ENCODE measurements at places on chromosomes 2 and 18.

DNA sequence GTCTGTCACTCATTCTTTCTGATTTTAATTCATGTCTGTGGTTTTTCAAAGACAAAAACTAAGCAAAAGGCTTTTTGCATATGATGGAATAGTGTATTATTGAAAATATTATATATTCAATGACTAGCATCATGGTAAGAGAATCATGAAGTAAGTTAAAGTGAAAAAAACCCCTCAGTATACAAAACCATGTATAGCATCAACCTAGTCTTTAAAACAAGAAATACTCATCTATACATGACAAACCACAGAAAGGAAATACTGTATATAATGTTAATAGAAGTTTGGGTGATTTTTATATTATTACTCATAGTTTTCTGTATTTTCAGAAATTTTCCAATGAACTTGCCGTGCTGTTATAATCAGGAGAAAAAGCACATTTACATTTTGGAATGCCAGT lies 38.0 kb upstream of the ODC1 start:
- no peak for DNase-seq

DNA sequence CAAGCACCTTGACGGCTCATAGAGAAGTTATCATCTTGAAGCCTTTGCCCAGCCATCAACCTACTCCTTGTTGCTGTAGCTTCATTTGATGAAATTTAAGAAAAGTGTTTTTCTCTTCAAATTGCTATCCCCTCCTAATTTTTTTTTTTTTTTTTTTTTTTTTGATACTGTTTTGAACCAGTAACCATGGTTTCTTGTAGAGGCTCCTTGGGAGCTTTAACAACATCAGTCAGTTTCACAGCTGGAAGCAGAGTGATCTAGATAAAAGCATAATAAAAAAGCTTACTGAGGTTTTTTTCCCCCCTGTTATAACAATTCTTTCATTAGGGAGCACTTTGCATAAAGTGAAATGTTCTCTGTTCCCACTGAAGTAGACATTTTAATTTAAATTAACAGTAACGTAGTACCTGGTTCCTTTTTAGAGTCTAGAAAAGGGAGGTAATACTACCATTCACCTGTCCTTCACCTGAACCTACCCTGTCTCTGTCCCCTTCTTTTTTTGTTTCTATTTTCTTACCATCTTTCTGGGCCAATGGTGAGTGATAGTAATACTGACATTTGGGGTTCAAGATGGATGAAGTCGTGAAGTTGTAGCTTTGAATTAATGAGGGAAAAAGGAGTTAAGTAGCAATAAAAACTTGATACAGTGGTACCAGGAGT lies 101.5 kb downstream of the NCOA1 start:
- no peak for DNase-seq

- no peak for DNase-seq
These were observed 4.6 kb downstream of the HOXD1 start for GRCh38 chr2:176193048-176193447.

DNA sequence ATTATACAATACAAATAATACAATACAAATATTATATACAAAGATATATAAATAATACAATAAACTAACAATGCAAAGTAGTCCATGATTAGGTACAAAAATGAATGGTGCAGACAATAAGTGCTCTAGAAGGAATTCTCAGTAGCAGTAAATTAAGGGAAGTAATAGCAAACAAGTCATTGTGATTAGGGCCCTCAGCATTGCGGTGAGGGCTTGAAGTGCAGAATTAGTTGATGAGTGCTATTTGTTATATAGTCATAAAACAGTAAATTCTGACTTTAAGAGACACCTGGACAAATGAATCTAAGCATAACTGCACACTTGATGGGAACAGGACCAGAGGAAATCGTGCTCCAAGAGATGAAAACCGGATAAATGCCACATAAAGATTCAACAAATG lies 74.9 kb downstream of the ANKRD44 start:
- no peak for DNase-seq

- DNase-seq, result no peak
These were observed 92.1 kb downstream of the LYPD6 start for GRCh38 chr2:149422337-149422990.

DNA sequence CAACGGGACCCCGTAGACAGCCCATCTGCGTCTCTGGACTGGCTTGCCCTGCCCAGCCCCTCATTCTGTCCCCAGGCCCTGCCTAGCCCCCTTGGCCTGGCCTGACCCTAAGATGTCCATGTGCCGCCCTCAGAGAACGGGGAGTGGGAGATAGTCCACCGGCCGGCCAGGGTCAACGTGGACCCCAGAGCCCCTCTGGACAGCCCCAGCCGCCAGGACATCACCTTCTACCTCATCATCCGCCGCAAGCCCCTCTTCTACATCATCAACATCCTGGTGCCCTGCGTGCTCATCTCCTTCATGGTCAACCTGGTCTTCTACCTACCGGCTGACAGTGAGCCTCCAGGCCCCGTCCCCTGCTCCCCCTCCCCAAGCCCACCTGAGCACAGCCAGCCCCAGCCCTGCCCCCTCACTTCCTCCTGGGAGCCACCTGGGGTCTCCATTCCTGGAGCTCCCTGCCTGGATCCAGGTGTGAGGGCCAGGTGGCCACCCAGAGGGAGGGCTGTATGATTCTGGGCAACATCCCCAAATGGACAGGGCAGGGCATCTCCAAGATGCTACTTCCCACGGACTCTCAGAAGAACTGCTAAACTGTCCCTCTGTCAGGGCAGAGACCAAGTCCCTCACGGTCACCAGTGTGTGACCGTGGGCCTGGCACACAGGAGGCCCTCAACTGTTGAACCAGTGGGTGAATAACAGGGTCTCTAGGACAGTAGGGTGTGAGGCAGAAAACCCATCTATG lies 4.0 kb downstream of the CHRND start:
- no peak for DNase-seq

DNA sequence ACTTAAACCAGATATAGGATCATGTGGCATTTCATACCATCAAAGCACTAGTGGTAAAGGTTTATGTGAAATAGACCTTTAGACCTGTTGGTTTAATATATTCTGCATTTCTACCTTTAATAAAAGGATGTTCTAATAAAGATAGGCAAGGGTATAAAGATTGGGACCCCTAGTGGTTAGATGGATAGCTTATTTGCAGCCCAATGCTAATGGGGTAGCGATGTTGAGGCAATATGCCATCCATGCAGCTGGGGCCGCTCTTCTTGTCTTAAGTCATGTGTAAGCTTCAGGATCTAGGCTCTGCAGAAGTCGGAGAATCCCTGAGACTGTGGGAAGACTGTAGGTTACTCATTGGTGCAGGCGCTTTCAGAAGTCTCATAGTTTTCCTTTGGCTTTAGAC lies 114.9 kb downstream of the ICOS start:
- DNase-seq, result no peak

GRCh38 chr2:101011152-101011551 lies 9.1 kb downstream of the RPL31 start:
- DNase-seq, result no peak

DNA sequence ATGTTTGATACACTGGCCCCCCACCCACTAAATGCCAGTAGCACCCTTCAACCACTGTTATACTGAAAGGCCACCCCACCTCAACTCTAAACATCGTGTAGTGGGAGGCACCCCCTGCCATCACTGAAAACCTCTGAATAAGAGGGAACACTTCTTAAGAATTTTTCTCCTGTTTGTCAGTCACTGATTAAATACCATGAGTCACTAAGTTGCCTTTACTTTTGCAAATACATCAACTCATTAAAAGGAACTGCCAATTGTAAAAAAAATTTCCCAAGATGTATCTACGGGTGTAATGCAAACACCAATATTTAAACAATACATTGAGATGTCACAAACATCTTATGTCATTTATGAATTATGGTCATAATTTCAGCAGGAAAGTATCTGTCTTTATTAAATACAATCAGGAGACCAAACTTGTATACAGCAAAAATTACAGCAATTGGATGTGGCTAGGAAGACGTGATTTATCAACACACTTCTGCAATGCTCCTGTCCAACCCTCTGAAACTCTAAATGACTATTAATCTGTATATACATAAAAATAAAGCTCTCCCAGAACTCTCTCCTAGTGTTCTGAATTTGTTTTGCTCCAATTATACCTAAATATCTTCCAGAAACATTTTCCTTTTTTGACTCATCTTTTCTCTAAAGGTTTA lies 144.1 kb upstream of the STK17B start:
- DNase-seq, result no peak

- no peak for DNase-seq
These were observed 44.2 kb upstream of the TAF1B start for GRCh38 chr2:9799011-9799596.

DNA sequence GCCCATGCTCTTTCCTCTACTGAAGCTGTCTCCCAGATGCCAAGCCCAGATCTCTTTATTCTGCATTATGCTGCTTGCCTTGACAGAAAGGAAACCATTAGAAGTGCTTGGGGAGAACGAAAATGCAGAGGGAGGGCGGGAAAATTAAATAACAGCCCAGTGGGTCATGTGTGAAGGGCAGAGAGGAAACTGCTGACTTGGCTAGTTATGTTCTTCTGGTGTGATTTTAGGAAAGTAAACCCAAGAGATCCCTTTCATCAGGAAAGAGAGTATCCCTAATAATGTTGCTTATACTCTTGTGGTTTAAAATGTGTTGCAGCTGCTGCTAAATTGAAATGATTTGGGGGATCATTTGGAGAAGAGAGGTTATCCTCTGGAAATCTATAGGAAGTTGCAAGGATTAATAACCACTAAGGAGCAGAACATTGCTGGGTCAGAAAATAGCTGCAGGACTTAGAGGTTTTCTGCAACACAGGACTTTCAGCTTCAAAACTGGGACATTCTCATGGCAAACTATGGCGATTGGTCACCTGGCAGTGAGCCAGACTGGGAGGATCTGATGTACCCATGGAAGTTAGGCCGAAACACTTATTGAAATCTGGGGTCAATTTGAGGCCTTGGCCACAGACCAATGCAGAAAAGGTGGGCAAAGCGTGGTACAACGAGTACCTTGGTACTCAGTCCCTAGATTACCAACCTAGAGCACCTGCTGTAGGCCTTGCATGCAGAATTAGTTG lies 172.2 kb downstream of the TMEM247 start:
- DNase-seq, result no peak

DNA sequence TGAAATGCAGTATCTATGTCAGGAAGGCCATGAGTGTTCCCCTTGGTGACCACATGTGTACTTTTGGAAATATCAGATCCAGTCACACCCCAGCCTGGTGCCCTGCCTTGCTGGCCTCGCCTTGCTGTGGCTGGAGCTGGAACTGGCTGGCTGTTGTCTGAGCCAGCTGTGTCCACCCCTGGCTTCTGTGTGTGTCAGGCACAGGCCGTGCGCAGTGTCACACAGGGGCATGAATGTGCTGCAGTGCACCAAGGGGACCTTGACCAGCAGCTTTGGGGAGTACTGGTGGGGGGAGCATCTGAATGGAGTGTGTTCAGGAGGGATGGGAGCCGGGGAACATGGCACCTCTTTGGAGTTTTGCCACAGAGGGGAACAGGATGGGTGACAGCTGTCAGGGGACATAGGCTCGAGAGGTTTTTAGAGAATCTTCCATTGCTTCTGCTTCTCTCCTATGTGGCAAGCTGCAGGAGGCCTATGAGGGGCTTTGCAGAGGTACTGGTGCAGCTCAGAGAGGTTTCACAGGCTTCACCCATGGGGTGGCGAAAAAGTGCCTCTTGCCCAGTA lies 44.7 kb upstream of the FAHD2A start:
- DNase-seq, result no peak

- DNase-seq, result no peak
These were observed 92.7 kb downstream of the FARSB start for GRCh38 chr2:222563106-222563718.

DNA sequence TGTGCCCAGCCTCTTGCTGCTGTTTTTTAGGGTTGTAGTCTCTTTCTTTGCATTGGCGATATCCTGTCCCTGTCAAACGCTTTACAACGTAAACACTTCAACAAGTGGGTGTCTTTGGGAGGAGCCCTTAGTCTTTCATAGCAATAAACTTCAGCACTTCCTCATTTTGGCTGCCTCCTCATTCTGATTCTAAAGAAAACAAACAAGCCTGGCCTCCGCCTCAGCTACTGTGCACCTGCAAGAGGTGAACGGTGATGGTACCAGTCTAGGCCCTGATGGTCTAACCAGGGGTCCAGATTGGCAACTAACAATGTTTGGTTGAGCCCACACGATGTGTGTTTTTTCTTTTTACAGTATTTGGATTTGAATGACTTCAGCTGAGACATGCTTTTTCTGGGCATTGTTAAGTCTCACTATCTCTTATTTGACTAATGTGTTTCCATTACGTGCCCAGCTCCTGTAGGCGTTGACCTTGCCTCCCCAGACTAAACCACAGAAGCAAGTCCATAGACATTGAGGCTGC lies 53.2 kb upstream of the CUL3 start:
- no peak for DNase-seq

- DNase-seq, result no peak
These were observed 252.9 kb downstream of the RNF152 start for GRCh38 chr18:61639886-61640285.

- no peak for DNase-seq
These were observed 96.5 kb upstream of the THOC1 start for GRCh38 chr18:364256-364826.

- no peak for DNase-seq
These were observed 1.5 kb downstream of the ESCO1 start for GRCh38 chr18:21598726-21599584.

- no peak for DNase-seq
These were observed 26.0 kb upstream of the ATG16L1 start for GRCh38 chr2:233225230-233226068.

- DNase-seq, result peak; percentile 16
These were observed 83.5 kb downstream of the DNAH7 start for GRCh38 chr2:195984923-195985726.

DNA sequence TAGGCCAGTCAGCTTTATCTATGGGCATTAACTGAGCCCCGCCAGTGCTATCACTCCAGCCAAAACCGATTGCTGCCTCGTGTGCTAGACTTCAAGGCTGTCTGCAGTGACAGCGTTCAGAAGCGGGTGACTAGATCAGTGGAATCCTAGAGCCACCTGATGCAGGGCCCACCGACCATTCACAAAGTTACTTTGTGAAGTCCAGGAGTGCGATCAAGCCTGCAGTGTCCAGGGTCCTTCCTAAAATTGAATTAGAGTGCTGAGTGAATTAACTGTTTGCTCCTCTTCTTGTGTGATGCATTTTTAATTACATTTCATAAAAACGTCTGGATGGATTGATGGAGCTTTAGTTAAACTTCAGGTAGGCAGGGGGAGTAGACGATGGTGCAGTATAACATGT lies 13.9 kb downstream of the PCARE start:
- no peak for DNase-seq

DNA sequence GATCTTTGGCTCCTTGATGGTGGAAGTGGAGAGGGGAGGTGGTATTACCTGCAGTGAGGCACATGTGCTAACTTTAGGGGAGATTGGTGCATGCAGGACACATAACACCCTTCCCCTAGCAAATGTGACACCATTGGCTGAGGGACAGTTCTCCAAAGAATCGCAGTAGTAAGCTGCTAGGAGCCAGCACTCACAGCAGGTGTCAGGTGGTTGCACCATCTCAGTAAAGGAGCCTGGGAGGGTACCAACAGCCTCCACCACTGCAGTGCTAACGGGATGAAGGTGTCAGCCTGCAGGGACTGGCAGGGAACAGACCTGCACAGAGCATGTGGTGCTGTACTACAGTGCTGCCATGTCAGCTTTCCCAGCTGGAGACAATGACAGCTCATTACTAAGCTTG lies 127.3 kb upstream of the PIEZO2 start:
- DNase-seq, result no peak

- no peak for DNase-seq
These were observed 241.6 kb downstream of the NEDD4L start for GRCh38 chr18:58285449-58286130.

- DNase-seq, result no peak
These were observed 42.7 kb downstream of the EPAS1 start for GRCh38 chr2:46339676-46340459.

- DNase-seq, result no peak
These were observed 107.9 kb downstream of the CDC42EP3 start for GRCh38 chr2:37563375-37564015.
